ENCODE measurements at places on chromosomes 12 and 14.

GRCh38 chr12:122811777-122812176, 23.5 kb upstream of the HIP1R start:
- DNase-seq = no peak

DNA sequence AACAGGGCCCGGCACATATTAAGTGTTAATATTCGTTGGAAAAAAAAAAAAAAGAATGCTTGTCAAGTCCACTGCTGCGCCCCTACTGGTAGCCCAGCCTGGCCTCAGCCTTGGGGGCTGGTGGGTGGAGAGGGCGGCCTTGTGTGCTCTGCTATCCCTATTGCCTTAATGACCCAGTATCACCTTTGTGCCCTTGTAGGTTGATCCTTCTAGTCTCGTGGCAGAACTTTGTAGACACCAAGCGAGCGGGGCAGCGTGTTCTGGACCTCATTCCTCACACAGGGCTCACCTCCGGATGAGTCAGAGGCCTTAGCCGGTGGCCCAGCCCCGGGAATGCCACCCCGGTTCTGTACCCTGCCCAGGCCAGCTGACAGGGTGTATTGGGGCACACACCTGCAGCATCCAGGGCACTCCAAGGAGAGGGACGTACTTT, 1.8 kb upstream of the RCOR1 start:
- no peak for DNase-seq

- DNase-seq = peak; percentile 100
Measured at GRCh38 chr12:31518680-31519227, 72.2 kb downstream of the DENND5B start.

GRCh38 chr12:8796831-8797626, 25.4 kb upstream of the A2ML1 start:
- DNase-seq = no peak

GRCh38 chr14:51957950-51958349, 31.4 kb upstream of the RTRAF start:
- DNase-seq = peak; percentile 45

DNA sequence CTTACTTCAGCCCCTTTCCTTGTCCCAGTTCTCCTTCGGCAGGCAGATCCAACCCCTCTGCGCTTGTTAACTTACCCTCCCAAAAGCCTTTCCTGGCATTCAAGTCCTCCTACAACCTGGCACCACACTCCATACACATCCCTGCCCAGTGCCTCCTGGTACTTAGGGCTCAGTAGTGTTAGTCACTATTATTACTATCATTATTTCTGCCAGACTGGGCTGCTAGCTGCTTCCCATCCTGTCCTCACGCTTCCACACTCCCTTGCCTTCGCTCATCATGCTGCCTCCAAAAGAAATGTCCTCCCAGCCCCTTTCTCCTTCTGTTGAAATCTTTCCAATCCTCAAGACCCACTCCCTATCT, 1.6 kb upstream of the HDAC7 start:
- no peak for DNase-seq

DNA sequence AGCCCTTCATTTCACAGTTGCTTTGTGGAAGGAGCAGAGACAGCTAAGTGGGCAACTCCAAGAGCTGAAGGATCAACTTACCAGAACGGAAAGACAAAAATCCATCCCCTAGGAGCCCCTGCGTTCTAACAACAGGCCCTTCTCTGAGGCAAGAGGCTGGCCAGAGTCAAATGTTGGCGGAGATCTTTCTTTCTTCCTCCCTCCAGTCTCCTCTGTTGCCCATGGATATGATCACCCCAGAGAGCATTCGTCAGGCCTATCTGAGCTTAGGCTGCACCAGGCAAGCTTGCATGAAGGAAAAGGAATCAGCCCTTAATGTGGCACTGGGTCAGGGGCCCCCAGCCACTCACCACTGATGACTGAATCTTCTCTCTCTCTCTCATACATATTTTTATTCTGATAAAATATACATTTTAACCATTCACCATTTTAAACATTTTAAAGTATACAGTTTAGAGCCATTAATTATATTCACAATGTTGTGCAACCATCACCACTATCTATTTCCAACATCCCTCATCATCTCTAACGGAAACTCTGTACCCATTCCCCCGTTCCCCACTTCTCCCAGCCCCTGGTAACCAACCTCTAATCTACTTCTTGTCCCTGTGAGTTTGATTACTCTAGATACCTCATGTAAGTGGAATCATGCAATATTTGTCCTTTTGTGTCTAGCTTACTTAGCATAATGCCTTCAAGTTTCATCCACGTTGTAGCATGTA, 52.9 kb upstream of the CCND2 start:
- no peak for DNase-seq

GRCh38 chr12:130162745-130163460, 639 bp downstream of the FZD10 start:
- DNase-seq = no peak

- no peak for DNase-seq
Measured at GRCh38 chr14:102726191-102726949, 50.9 kb upstream of the TRAF3 start.

Data from fibroblast of upper back skin (primary cell).